ENCODE measurements at places on chromosomes 12 and 14.

DNA sequence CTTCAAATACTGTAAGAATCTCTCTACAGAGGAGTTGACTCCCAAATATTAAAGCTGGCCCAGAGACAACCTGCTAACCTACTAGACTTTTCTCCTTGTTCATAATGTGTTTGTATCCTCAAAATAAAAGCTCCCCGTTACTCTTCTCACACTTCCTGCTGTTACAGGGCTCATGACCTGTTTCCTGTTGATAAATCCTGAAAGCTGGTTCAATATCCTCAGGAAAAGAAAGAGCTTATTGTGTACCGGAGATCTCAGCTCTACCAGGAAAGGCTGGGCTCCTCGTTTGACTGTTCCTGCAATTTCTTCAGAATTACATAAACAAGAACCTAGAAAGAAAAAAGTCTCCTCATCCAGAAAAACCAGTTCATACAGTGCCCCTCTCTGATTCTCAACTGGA lies 30.8 kb downstream of the CLEC1A start:
- no peak for DNase-seq

- no peak for DNase-seq
Observed at GRCh38 chr12:14689144-14689543, 7.3 kb downstream of the GUCY2C start.

DNA sequence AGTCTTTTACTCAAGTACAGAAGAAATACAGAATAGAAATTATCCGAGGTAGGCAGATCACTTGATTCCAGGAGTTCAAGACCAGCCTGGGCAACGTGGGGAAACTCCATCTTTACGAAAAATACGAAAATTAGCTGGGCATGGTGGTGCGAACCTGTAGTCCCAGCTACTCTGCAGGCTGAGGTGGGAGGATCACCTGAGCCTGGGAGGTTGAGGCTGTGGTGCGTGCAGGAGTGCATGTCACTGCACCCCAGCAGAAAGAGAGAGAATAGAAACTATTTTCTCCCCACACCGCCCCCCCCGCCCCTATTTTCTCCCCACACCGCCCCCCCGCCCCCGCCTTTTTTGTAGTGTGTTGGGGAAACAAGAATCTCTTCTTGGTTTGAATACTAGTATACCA lies 2.2 kb downstream of the DNM1L start:
- DNase-seq, result no peak

GRCh38 chr14:104085032-104085888 lies at the start of gene ASPG:
ASPG (plus strand) TSS chr14:104085700; CDS start chr14:104085771, 71 bp downstream.
- no peak for DNase-seq

DNA sequence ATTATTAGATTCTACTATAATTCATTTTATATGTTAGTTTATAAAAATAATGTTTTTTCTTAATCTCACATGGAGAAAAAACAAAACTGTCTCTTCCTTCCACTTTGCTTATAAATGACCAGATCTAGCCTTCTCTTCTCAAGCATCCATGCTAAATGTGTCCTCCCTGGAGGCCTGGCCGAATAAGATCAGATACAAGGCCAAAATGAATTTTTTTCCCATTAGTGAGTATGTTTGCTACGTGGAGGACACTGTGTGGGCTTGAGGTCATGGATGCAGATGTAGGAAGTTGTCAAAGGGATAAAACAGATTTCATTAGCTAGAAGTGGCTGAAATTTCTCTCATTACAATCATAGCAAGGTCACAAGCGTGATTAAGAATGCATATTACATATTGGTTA lies 1244.9 kb upstream of the SEL1L start:
- no peak for DNase-seq

- no peak for DNase-seq
Observed at GRCh38 chr12:104890476-104891096, 67.5 kb downstream of the SLC41A2 start.

- no peak for DNase-seq
Observed at GRCh38 chr12:48917857-48918537, 7.3 kb downstream of the FKBP11 start.

DNA sequence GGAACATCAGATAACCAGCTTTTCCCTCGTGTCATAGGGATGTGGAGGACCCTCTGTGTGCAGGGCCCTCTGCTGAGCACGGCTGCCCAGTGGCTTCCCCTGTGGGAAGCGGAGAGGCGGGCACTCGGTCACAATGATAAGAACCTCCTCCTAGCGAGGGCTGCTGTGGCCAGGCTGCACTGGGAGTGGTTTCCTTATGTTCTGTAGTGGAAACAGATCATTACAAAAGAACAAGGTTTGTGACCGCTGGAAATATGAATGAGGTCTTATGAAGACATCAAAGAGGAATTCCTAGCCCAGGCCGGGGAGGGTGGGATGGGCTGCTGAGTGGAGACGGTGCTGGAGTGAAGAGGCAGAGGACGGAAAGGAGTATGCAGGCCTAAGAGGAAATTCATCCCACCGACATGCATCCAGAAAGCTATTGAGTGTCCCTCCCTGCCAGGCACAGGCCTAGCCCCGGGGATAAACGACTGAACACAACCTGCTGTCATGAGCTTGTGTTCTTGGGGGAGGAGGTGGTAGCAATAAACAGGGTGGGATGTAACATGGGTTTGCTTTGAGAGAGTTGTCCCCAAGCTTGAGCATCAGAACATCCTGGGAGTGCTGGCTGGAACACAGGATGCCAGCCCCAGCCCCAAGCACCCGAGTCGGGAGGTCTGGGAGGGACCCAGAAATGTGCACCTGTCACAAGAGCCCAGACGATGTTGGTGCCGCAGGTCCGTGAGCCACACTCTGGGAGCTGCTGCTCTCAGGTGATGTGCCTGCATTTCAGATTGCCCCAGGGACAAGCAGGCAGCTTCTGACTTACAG lies 37.5 kb downstream of the FZD10 start:
- DNase-seq, result no peak

DNA sequence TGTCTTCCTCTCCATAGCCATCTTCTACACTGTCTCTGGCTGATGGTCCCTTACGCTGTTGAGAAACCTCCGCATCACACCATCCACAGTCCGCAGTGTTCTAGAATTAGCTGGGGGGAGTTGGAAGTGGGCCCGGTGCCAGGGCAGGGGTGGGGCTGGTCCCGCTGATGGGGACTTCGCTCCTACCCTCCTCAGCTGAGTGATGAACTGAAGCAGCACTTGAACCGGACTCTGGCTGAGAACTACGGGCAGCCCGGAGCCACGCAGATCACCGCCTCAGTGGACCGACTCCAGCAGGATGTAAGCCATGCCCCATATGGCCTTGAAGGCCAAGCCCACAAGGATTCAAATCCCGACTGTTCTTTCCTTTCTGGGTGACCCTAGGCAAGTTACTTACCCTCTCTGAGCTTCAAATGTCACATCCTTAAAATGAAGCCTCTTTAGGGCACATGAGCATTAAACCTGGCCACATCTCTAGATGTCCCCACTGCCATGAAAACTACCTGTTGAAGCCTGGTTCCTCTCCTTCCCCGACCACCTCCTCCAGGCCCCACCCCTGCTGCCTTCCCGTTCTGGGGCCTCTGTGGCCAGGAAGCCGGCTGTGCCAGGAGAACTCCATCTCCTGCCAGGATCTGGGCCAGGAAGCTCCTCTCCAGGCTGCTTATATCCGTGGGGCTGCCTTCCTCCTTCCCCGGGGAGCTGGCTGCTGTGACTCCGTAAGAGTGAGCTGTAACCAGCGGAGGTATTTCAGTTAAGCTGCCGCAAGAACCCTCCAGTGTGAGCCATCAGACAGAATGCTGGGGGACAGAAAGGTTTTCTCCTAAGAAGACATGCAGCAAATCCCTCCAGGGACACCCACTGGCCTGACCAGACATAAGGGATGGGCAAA lies 53.1 kb downstream of the TSPAN11 start:
- no peak for DNase-seq

GRCh38 chr14:88541324-88541723 lies 13.5 kb downstream of the PTPN21 start:
- no peak for DNase-seq

GRCh38 chr14:83798421-83798820 lies 1731.5 kb upstream of the FLRT2 start:
- no peak for DNase-seq

DNA sequence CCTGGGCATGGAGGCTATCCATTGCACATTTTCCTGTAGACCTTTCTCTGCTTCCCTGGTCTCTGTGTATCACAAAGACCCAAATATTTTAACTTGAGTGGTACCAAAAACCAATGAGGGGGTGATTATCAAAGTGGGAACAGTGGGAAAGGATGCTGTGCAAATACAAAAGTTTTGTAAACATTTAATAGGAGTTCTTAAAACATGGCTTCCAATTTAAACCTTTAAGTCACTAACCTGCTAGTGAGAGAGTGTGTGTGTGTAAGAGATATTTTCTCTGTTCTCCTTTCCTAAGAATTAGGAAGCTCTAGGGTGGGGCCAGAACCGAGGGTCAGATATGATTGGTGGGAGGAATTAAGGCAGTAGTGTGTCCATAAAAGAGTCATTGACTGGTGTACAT lies 64.5 kb upstream of the ARHGAP5 start:
- DNase-seq, result no peak

GRCh38 chr12:132506328-132507160 lies 16.6 kb downstream of the FBRSL1 start:
- no peak for DNase-seq

GRCh38 chr12:22518060-22518719 lies 26.2 kb downstream of the C2CD5 start:
- peak; percentile 93 for DNase-seq

- DNase-seq, result no peak
Observed at GRCh38 chr14:51448831-51449670, 202.7 kb upstream of the FRMD6 start.

All from NCI-H2081 (cell line).